ENCODE measurements at places on chromosomes 3 and 15.

DNA sequence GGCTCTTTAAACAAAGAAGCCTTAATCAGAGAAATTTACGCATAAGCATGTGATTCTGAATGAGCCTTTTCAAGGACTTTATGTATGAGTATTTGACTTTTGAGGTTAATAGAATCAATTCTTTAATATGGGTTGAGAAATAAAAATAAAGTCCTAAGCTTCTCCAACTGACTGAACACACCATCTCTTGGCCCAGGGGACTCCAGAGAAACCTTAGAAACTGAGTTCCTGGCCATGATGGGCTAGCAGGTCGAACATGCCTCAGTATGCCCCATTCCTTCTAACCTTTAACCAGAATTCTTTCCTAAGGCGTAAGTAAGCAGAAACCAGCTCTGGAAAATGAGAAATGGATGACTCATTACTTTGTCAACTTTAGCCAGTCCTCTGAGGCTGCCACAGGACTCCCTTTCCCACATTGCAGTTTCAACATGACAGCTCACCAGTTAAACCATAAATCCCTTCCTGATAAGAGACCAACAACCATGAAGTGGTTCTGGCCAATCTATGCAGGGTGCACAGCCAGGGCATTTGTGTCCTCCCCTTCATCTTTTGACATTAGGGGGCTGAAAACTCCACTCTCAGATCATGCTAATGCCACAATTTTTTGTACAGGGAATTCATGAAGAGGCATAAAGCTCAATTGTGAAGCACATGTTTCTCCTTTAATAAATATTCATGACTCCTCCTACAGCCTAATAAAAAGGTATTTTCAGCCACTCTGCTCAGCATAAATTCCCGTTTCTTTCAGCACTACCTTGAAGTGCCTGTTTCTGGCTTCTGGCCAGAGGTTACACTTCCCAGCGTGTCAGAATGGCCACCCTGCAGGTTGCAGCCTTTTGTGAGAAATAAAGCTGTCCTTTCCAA lies 33.3 kb downstream of the TM4SF18 start:
- DNase-seq, result no peak

DNA sequence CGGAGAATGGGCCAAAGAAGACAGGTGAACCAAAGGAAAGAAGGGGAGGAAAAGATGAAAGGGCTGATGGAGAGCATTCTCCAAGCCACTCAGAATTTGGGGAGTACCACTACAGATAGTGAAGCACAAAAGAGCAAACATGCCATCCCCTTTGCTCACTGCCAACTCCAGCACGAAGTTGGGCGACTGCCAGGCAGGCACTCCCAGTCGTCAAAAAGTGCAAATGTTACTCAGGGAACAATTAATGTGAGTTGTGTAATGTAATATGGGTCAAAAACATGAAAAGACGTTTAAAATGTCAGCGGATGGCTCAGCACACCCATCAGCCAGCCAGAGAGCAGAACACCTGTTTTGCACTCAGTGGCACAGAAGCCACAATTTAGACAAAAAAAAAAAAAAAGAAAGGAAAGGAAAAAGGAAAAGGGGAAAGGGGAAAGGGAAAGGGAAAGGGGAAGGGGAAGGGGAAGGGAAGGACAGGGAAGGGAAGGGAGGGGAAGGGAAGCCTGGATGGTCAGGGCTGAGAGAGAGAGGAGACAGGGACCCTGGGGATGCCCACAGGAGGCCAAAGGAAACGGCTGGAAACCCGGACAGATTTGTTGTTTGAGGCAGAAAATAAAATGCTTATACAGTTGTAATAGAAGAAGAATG lies 82.7 kb downstream of the COL8A1 start:
- DNase-seq, result no peak

DNA sequence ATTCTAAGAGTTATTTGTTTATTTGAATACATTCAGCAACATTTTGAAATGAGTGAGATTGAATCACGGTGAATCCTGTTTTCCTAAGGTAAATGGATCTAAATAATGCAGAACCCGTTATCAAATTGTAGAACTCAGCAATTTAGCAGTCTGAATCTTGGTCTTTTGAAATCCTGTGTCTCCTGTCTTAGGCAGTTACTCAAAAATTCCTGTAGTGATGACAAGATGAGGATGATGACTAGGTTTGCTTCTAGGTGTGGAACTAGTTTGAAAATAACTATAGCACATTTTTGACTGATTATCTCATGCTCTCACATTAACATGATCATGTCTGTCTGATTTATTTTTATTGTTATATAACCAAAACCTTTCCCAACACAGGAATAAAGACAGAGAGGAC lies 115.0 kb downstream of the RAP2B start:
- no peak for DNase-seq

- no peak for DNase-seq
These were observed 17.7 kb downstream of the IREB2 start for GRCh38 chr15:78455749-78456148.

DNA sequence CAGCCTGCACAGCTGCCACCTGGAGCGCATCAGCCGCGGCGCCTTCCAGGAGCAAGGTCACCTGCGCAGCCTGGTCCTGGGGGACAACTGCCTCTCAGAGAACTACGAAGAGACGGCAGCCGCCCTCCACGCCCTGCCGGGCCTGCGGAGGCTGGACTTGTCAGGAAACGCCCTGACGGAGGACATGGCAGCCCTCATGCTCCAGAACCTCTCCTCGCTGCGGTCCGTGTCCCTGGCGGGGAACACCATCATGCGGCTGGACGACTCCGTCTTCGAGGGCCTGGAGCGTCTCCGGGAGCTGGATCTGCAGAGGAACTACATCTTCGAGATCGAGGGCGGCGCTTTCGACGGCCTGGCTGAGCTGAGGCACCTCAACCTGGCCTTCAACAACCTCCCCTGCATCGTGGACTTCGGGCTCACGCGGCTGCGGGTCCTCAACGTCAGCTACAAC lies 20.4 kb downstream of the NRROS start:
- no peak for DNase-seq

DNA sequence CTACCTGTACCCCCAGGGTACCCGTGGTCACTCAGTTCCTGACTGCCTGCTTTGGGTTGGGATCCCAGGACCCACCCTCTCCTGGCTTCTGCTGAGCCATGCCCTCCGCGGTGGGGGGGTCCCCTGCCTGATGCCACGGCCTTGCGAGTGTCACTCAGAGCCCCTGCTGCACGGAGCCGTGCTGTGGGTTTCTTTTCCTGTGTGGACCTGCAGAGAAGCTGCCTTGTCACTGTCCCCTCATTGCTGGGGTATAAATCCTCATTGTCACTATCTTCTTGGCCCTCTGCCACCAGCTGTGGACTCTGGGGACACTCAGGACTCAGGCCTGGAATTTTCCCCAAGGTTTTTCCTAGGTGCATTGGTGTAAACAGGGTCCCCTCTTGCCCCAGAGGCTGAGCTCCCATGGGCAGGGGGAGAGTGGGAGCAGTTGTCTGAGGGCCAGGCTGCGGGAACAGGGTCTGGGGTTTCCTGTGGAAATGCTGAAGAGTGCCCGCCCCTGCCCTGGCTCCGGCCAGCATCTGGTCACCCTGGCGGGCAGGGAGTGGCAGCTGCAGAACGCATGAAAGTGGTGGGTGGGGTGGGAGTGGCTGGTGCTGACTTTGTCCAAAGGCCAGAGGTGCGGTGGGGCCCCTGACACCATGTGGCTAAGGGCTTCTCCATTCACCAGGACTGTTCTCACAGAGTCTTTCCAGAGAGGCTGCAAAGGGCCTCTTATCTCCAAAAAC lies 191.7 kb downstream of the GOLGA6L6 start:
- peak; percentile 56 for DNase-seq

GRCh38 chr3:27544372-27544865 lies 60.2 kb upstream of the SLC4A7 start:
- no peak for DNase-seq

DNA sequence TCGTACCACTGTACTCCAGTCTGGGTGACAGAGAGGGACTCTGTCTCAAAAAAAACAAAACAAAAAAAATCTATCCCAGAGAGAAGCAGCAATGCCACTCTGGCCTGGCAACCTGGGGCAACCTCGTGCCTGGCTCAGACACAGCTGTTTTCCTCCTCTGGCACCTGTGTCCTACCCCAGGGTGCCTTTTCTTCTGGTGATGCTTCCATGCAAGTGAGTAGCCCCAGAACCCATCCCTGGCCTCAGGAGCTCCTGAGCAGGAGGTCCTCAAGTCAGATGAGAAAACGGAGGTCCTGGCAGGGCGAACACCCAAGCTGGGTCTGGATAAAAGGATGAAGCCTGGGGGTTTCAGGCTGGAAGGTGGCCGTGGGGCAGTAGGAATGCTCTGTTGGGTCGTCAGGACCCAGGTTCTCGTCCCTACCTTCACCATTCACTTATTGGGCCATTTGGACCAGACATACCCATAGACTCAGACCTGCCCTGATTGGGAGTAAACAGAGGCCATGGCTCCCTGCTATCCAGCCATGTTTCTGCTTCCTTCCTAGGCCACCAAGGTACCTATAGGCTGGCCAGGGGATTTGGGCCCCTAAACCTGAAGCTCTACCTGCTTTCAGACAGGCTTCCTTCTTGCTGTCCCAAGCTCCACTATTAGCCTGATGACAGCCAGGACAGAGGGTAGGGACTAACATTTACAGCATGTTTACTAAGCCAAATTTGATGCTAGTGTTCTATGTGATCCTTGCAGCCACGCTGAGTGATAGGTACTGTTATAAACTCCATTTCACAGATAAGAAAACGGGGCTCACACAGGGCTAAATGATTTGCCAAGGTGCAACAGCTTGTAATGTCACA lies 102.2 kb downstream of the DAPK2 start:
- DNase-seq, result no peak

GRCh38 chr3:11655196-11655928 lies 11.6 kb upstream of the VGLL4 start:
- no peak for DNase-seq

DNA sequence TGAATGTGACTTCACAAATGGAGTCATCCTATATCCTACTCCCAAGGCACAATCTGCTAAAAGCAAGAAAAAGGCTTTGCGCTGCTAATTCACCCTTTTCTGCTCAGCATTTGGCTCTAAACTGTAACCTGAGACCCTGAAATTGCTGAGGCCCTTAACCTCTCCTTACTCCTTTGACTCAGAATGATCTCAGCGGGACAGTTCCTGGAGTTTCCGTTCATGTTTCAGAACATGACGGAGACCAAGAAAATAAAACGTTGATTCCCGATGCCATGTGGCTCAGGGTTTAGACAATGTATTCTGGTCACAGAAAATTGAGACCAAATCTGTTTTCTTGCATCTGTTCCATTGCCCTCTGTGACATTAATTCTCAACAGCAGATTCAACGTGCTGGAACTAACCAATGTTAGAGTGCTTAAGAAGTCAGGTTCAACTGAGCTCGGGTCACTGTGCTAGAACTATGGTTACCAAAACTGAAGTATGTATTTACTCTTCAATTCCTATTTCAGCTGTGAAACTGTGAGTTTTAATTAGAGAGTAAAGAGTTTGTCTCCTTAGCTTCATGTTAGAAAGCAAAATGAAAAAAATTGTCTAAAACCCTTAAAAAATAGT lies 45.4 kb upstream of the TMC3 start:
- DNase-seq, result no peak

GRCh38 chr3:174873832-174874657 lies 14.9 kb downstream of the NAALADL2 start:
- DNase-seq, result no peak

GRCh38 chr15:57477736-57478522 lies 101.6 kb downstream of the CGNL1 start:
- DNase-seq, result no peak

GRCh38 chr15:45458746-45459403 lies 63.7 kb downstream of the SLC30A4 start:
- no peak for DNase-seq

- DNase-seq, result no peak
These were observed 158.2 kb downstream of the TP63 start for GRCh38 chr3:189789432-189789831.

- DNase-seq, result no peak
These were observed 84.9 kb downstream of the MEIS2 start for GRCh38 chr15:37015451-37015850.

GRCh38 chr15:76460871-76461270 lies 124.3 kb downstream of the ISL2 start:
- DNase-seq, result no peak

- no peak for DNase-seq
These were observed 736.9 kb upstream of the CCDC54 start for GRCh38 chr3:106640353-106640752.

- DNase-seq, result no peak
These were observed 449.5 kb upstream of the TBL1XR1 start for GRCh38 chr3:177646749-177647148.

GRCh38 chr3:152126260-152126659 lies 142.5 kb upstream of the MBNL1 start:
- no peak for DNase-seq

DNA sequence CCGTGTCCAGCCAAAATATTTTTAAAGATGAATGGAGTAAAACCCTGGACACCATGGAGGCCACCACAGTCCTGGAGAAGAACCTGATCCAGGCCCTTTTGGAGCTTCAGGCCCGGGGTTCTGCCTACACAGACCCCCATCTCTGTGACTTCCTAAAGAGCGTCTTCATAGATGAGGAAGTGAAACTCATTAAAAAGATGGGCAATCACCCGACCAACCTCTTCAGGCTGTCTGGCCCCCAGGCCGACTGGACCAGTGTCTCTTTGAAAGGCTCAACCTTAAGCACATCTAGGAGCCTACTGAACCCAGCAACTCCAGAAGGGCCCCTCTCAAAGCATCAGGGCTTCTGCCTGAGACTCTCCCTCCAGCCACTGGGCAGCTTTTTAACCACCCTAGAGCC lies 107.9 kb upstream of the FAM174B start:
- DNase-seq, result no peak

DNA sequence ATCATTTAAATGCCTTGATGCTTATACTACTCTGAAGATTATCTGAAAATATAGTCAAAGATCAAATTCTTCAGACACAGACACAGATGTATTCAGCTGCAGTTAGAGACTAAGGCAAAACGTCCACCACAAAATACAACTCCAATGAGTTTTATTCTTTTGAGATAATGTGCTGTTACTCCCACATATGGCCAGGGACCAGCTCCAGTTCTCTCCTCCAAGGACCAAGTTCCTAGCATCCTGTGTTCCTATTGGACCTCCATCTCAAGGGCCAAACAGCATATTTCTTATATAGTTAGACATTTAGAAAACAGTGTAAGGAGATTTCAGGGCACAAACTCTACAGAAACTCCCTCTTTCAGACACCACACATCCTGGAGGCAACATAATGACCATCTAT lies 27.1 kb downstream of the IP6K1 start:
- DNase-seq, result no peak

DNA sequence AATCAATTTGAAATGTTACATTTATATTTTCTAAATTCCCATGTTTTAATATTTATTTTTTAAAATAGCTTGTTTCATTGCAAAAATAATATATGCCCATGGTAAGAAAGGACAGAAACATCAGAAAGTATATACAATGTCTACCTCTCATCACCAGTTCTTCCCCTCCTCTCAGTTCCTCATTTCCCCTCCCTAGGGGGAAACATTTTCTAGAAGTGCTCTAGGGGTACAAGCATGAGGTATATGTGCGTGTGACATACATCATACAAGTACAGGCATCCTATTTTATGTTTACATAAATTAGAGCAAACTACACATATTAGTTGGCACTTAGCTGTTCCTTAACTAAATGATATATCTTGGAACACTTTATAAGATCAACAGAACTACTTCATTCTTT lies 189.3 kb upstream of the VEPH1 start:
- no peak for DNase-seq

Measured in suprapubic skin (tissue), 4 donors.